ENCODE measurements at places on chromosomes 16 and 17.

DNA sequence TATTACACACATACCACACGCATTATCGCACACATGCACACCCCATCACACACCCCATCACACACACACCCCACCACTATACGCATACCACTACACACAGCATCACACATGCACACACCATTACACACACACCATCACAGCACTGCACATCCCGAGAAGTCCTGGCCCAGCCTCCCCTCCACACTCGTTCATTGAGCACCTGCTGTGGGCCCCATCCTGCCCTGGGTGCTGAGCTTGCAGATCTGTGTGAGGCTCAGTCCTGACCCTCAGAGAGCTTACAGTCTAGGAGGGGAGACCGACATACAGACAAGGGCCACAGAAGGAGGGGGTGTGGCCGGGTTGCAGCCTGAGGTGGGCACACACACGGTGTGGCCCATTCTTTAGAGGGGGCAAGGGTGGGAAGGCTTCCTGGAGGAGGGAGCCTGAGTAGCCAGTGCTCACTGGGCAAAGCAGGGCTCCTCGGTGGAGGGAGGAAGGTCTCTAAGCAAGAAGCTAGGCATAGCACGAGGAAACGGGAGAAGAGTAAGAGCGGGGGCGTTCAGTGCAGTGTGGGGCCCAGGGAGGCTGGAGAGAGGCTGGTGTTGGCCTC, 206.6 kb downstream of the NTN1 start:
- no peak for DNase-seq

DNA sequence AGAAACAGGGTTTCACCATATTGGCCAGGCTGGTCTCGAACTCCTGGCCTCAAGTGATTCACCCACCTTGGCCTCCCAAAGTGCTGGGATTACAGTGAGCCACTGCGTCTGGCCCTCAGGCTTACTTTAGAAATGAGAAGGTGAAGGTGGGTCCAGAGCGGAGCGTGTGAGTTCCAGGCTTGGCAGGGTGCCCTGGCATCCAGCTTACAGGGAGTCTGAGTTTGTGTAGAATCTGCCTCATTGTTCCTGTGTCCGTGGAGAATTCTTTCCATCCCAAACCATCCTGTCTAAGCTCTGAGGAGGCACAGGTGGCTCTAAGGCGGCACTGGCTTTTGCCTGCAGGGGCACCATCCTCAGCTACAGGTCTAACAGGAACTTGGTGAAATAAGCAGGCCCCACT, 50.6 kb downstream of the RAB11FIP3 start:
- DNase-seq = no peak

DNA sequence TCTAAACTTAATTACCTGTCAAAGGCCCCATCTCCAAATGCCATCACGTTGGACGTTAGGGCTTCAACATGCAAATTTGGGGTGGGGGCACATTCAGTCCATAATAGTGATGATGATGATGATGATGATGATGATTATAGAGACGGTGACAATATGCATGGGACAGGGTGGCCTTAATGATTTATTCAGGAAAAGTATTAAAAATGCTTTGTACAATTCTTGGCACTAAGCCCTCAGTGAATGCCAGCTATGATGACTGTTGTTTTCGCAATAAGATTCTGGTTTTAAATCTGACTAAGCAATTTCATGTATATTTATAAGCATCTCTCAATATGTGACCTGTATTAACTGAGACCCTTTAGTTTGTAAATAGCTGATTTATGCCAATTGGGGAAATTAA, 106.3 kb downstream of the C16orf95 start:
- DNase-seq = no peak

DNA sequence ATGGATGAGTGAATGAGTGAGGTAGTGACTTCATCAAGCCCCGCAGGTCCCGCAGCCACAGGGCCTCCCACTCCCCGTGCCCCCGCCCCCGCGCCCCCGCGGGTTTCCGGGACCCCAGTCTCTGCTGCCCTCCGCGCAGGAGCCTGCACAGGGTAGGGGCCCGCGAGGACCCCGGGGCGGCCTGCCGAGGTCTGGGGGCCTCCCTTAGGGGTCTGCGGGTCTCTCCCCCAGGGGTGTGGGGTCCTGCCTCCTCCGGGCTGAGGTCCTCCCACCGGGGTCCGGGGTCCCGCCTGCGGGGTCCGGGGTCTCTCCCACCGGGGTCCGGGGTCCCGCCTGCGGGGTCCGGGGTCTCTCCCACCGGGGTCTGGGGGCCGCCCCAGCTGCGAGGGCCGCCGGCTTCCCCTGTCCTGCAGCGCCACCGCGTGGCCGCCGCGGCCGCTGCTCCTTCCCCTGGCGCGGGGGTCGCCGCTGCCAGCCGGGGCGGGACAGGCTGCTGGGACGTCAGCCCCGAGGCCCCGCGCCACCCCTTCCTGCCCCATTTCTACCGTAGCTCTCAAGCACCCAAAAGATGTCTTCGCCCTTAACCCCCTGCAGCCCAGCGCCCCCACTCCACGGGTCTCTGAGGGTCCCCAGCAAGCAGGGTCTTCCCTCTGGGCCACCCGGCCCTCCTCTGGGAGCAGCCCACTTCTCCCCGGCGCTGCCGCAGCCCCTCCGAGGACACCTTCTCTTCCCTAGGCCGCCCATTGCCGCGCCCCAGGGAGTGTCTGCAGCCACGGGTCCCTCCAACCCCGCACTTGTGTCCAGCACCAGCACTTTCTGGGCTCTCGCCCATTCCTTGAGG, 10.4 kb upstream of the CHMP6 start:
- no peak for DNase-seq

- no peak for DNase-seq
These were observed 17.9 kb downstream of the SEC14L5 start for GRCh38 chr16:4976079-4976478.

DNA sequence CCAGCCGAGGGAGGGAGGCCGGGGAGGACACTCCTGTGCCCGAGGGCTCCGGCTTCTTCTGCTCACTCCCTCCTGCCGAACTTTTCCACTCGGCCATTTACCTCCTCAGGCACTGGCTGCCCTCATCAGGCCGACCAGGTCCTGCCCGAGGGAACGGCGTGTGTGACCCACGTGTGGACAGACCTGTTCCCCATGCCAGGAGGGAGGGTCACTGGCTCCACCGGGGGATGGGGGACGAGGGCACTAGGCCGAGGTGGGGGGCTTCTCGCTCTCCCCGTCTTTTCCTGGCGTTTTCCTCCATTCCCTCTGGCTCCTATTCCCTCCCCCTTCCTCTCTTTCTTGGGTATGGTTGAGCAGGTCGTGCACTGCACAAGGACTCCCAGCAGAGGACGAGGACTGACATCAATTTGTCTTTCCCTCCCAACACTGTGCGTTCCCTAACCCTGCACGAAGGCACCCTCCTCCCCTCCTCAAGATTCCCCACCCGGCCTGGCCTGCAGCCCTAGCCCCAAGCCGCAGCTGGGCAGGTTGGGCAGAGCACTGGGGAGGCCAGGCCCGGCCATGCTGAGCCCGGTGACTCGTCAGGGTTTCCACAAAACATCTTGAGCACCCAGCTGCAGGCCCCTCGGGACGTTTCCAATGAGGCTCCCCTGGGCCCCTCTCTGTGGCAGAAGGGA, 3.2 kb upstream of the IL17C start:
- DNase-seq = no peak

GRCh38 chr17:81436294-81436849, 41.1 kb downstream of the BAHCC1 start:
- no peak for DNase-seq

DNA sequence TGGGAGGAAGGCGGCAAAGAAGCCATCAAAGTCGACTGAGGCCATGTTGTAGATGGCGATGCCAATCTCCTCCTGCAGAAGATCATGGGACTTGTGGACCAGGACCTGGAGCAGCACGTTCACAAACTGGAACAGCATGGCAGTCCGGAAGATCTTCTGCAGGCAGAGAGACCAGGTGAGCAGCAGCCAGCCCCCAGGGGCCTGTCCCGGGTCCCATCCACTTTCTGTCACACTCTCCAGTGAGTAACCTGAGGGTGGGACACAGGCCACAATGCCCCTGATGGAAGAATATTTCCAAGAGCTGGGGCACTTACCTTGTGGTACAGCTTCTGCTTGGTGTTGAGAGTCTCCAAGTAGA, 38.0 kb upstream of the GSG1L start:
- no peak for DNase-seq

- DNase-seq = no peak
These were observed 8.5 kb downstream of the TUBG1 start for GRCh38 chr17:42617956-42618431.

DNA sequence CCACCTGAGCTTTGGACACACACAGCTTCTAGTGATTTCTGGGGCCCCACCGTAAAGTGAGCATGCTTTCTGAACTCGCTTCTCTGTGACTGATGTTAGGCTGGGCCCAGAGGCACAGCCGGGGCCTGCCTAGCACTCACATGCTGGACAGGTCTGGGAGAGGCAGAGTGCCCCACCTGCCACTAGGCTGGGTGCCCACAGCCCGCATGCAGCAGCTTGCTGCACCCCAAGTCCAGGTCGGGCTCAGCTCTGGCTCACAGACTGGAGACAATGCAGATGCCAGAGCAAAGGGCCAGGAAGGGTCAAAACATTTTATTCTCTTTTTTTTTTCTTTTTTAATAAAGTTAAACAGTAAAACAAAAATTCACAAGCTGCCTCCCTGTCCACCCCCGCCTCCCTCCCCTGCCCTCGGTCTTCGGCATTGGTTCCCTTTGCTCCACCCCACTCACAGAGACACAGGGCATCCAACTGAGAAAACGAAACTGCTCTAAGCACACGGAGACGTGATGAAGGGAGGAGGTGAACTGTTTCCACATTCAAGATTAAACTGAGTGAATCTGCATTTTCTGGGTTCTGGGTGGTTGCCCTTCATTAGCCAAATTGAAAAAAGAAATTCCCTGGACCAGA, 9.7 kb downstream of the CNP start:
- DNase-seq = no peak

- no peak for DNase-seq
These were observed 28.9 kb upstream of the RPH3AL start for GRCh38 chr17:381516-381915.

- DNase-seq = no peak
These were observed 91.3 kb downstream of the METRNL start for GRCh38 chr17:83170571-83171260.

DNA sequence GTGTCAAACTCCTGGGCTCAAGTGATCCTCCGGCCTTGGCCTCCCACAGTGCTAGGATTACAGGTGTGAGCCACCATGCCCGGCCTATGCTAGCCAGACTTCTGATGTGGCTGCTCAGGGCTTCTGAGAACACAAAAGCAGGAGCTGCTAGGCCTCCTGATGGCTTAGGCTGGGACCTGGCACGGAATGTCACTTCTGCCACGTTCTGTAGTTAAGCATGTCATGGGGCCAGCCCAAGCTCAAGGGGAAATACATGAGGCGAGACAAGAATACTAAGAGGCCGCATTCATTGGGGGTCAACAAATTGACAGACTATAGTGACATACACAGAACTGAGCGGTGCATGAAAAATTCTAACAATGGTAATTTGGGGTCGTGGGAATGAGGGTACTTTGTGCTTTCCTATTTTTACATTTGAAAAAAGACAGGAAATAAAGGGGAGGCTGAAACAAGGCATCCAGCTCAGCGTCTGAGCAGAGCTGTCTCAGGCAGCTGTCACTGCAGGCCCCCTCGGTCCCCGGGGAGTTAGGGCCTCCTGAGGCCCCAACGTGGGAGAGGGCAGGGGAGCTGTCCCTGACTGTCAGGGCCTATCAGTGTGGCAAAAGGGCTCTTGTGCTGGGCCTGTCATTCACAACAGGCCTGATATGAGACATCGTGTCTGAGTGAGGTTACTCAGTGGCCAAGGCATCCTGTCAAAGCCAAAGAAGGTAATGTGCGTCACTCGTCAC, 26.4 kb downstream of the CFAP20 start:
- DNase-seq = no peak

DNA sequence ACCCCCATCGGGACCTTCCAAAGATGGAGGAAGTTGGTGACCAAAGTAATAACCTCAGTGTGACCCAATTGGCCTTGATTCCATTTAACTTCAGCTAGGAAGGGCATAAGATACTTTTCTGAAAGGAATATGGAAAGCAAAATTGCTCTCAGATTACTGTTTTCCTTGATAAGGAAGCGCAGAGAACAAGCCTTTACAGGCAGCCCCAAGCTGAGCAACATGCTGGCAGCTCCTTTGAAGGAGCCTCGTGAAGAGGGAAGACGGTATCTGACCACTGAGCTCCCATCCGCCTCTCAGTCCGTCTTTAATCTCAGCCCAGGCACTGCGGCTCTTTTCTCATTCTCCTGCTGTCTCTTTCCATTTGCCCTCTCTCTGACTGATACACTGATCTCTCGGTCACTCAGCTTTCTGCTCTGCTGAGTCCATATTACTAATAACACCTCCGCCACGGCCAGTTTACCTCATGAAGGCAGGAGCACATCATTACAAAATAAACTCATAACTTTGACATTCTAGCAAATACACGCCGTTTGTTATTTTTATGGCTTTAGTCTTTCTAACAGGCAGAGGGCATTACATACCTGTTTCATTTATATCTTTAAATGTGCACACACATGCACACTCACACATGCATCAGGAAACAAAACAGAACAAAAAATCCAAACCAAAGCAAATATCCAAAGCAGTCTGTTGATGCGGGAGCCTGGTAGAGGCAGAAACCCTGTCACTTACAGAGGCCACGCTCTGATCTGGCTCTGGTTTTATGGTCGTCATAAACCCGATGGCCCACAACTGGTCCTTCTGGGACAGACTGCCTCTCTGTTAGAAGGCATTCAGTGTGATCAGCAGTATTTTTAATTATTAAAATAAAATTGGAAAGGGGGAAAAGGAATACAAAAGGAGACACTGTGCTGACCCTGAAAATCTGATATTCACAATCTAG, 183.2 kb downstream of the AATF start:
- DNase-seq = no peak

DNA sequence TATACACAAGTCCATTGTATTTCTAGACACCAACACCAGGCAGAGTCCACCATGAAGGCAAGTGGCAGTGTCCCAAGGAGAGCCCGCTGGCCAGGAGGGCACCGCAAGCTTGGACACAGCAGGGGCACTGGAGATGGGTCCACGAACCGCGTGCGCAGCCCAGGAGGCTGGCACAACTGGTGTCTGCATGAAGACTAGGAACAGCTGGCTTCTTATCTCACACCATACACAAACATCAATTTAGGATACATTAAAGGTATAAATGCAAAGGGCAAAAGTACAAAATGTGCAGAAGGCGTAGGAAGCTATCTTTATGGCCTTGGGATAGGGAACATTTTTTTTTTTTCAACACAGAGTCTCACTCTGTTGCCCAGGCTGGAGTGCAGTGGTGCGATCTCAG, 52.4 kb downstream of the ANKRD11 start:
- DNase-seq = no peak

- no peak for DNase-seq
These were observed 2.7 kb upstream of the TRAF7 start for GRCh38 chr16:2152695-2153506.

- DNase-seq = no peak
These were observed 2.2 kb upstream of the KRTAP4-1 start for GRCh38 chr17:41186872-41187271.

Measured in stimulated activated CD8-positive, alpha-beta memory T cell treated with anti-CD3 and anti-CD28 coated beads, Interleukin-12 subunit alpha, Interleukin-12 subunit beta, amount 100 ng/mL, for 1 hour (primary cell).